ENCODE measurements at places on chromosomes 6 and 20.
A peak's percentile ranks its signal among the peaks of the same experiment; 100 is the strongest.

GRCh38 chr6:126976253-126976797 lies 142.1 kb upstream of the RSPO3 start:
- no peak for DNase-seq

- no peak for DNase-seq
Observed at GRCh38 chr20:31573555-31574321, 31.4 kb upstream of the ID1 start.

- peak; percentile 31 for DNase-seq
Observed at GRCh38 chr6:152671171-152671570, 26.5 kb upstream of the MYCT1 start.

GRCh38 chr6:144718431-144718830 lies 433.3 kb downstream of the UTRN start:
- peak; percentile 54 for DNase-seq

- DNase-seq: no peak
Observed at GRCh38 chr6:118529756-118530155, 18.3 kb upstream of the PLN start.

GRCh38 chr6:107434812-107435211 lies 24.6 kb downstream of the PDSS2 start:
- no peak for DNase-seq

GRCh38 chr6:10411131-10411970 lies 3.5 kb downstream of the TFAP2A start:
- DNase-seq: no peak

GRCh38 chr20:31923388-31924331 lies 28.2 kb downstream of the PDRG1 start:
- no peak for DNase-seq

DNA sequence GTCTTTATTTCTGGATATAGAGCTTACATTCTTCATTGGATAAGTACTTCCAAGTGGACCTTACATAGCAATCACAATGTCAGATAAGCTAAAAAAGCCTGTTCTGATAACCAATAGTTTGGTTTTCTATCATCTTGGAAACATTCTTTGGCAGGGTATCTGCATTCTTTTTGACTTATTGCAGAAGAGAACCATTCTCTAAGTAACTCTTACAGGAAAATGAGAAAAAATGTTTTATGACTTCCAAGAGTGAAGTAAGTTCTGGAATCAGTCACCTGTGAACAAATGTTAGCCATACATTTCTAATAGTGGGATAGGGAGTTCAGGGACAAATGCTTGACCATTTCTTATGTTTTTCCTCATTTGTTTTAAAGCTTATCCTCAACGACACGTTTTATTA lies 564.0 kb downstream of the CD109 start:
- DNase-seq: no peak

DNA sequence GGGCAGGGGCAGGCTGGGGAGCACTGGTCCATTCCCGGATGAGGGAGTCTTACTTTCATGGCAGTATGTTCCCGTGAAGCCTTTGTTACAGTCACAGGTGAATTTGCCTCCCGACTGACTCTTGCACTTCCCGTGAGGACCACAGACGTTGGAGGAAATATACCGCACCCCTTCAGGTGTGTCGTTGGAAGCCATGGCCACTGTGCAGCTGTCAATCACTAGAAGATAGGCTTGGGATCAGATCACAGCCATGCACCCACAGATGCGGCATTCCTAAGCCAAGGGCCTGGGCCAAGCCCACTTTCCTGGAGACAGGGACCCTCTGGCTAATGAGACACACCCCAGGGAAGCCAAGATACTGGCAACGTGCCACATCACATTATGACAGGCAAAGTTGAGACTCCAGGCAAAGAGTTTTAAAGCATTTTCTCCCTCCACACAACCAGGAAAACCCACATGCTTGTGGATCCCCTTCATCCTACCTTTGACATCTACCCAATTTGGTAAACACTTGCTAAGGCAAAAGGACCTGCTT lies 26.8 kb downstream of the JAG1 start:
- DNase-seq: no peak

DNA sequence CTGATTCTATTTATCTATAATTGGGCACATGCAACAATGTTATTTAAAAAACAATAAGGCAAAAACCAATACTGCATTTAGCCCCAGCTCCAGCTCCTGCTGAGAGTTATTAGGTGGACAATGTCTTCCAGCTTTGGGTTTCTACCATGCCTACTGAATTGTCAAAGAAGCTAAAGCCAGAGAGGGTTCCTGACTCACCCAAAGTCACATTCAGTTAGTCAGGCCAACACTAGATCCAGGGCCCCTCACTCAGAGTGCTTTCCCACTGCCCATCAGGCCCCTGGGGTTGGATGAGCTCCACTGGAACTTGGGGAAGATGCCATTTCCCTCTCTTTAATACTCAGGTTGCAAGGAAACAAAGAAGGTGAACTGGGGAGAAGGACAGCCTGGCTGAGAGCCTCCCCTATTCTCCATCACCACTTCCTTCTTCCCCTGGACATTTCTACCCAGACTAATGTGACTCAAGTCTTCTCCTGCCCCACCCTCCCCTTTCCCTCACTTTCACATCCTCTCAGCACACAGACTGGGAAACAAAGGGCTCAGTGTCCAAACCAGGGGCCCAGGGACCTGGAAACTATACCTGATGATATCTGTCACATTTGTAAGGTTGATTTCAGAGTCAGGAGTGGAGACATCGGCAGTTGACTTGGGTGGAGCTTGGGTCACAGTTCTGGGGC lies 6.0 kb downstream of the TREM1 start:
- DNase-seq: no peak

GRCh38 chr20:33685328-33686099 lies 671 bp downstream of the E2F1 start:
- no peak for DNase-seq
